ENCODE measurements at places on chromosomes 7 and 10.

DNA sequence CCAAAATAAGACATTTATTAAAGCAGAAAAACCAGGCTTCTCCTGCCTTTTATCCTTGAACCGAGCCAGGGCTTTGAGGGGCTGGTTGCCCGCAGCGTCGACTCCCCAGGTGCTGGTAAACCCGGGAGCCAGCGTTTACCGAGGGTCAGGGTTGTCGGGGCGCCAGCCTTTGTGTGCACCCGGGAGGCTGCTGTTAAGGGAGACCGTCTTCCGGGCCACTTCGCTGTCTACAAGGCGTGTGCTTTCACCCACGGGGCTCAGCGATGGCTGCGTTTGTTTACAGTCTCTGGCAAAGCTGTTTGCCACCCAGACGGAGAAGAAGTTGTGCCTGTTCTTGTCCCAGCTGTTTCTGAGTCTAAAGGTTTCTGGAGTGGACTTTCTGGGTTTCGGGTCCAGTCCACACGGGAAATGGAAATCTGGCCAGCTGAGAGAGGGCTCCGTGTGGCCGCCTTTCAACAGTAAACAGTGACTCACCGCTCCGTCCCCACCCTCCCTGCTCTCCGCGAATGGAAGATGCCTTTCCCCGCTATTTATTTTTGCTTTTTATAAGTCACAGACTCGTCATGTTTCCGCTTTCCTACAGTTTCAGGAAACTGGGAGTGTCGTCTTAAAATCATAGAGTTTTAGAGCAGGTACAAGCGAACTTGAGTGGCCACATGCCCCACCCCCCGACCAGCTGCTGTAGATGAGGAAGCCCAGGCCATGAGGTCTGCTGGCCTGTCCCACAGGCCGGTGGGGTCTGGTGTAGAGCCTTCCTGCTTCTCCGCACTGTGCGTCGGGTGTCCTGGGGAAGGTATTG lies 2.2 kb downstream of the MAFK start:
- DNase-seq, result peak; percentile 95

GRCh38 chr10:78306358-78306757 lies 272.7 kb downstream of the RPS24 start:
- no peak for DNase-seq

- no peak for DNase-seq
Observed at GRCh38 chr10:90860790-90861189, 3.0 kb upstream of the HTR7 start.

GRCh38 chr7:149721084-149721601 lies 52.2 kb downstream of the ZNF467 start:
- no peak for DNase-seq

GRCh38 chr7:49778731-49779270 lies 5.4 kb downstream of the VWC2 start:
- DNase-seq, result no peak

- no peak for DNase-seq
Observed at GRCh38 chr10:88689366-88689765, 16.7 kb upstream of the LIPK start.

- DNase-seq, result peak; percentile 24
Observed at GRCh38 chr10:72692994-72693781, 1.2 kb downstream of the MCU start.

- no peak for DNase-seq
Observed at GRCh38 chr10:86836044-86836443, 79.6 kb downstream of the BMPR1A start.

DNA sequence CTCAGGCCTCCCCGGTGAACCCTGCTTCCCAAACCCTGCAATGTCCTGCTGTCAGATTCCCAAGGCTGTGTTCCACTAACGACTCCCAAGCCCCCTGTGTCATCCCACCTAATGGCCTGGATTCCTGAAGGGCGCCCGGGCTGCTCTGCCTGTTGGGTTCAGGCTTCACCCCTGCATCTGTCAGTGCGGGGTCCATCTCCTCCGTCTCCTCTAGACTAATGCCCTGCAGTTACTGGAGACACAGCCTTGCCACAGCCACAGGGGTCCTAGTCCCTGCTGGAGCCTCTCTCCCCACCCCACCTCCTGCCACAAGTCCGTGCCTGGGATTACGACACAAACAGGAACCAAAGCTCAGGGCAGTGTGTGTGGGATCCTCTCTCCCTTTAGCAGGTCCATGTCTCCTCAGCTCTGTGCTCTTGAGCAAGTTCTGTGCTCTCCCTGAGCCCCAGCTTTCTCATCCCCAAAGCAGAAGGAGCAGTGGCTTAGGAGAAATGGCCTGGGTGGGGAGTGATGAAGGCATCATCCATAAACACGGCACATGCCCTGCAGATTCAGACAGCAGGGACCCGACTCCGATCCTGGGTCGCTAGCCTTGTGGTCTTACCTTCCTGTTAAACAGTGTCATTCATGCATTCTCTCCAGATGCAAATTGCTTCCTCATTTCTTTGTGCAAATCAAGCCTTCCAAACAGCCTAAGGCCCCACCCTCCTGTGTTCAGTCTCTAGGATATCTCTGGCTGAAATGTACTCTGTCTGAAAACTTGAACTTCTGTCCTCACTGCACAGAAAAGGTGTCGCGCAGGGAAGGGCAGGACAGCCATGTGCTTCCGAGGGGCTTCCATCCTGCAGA lies 8.2 kb upstream of the RBP3 start:
- no peak for DNase-seq

GRCh38 chr10:70426823-70427222 lies 14.7 kb downstream of the NODAL start:
- no peak for DNase-seq

GRCh38 chr10:99548041-99548530 lies 15.3 kb downstream of the NKX2-3 start:
- peak; percentile 74 for DNase-seq

DNA sequence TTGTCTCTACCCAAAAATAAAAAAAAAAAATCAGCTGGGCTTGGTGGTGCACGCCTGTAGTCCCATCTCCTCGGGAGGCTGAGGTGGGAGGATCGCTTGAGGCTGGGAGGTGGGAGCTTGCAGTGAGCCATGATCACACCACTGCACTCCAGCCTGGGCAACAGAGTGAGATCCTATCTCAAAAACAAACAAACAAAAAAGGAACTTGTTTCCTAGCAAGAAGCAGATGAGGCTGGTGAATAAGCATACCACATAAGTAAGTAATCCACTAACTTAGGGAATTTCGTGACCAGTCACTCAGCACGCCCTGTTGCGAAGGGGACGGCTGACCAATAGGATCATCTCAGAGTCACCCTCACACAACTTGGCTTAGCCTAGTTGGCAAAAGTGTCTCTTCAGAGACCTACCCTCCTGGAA lies 64.6 kb downstream of the CUX1 start:
- DNase-seq, result peak; percentile 94

GRCh38 chr10:30857803-30858202 lies 173.9 kb downstream of the ZNF438 start:
- peak; percentile 73 for DNase-seq

GRCh38 chr10:70132098-70133029 lies at the start of gene AIFM2:
TSS of gene AIFM2 (minus strand) at chr10:70132825. CDS start at chr10:70124084, 8,741 bp downstream.
- peak; percentile 81 for DNase-seq

GRCh38 chr7:42914009-42914408 lies 2.1 kb upstream of the C7orf25 start:
- DNase-seq, result no peak

DNA sequence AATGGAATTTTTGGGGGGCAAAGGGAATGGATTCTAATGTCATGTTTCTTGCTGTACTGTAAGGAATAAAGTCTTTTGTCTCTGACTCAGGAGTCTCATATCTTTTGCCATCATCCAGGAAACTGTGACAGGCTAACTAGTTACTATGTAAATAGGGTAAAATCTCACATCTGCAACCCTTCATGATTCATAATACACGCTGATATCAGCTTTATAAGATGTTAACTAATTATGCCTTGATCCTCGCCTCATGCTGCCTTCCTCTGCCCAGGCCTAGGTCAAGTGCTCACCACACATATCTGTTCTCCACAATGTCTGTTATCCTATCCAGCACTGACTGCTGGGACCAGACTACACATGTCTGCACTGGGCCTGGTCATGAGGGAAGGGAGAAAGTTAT lies 81.3 kb upstream of the CXCL12 start:
- DNase-seq, result no peak

DNA sequence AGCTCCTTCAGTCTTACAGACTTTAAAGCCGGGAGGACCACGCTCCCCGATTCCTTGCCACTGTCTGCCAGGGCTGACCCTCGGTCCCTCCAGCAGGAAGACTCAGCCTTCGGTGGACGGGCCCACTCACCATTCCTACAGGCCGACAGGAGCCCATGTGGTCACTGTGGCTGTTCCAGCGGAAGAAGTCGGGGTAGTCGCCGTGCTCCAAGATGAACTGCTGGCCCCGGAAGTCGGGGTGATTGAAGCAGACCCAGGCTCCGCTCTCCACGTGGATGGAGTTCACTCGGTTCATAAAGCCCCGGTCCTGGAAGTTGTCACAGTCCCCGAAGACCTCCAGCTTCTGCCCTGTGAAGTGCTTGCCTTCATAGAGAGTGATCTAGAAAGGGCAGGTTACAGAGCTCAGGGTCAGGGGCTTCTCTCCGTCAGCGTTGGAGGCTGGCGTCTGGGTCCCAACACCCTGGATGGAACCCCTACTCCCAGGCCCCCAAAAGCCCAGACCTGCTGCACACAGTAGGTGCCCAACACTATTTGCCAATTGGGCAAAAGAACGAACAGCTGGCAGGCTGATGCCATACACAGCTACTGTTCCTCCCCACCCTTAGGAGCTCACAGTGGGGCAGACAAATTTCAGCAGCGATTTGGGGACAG lies 1.9 kb downstream of the CRYGN start:
- DNase-seq, result no peak

DNA sequence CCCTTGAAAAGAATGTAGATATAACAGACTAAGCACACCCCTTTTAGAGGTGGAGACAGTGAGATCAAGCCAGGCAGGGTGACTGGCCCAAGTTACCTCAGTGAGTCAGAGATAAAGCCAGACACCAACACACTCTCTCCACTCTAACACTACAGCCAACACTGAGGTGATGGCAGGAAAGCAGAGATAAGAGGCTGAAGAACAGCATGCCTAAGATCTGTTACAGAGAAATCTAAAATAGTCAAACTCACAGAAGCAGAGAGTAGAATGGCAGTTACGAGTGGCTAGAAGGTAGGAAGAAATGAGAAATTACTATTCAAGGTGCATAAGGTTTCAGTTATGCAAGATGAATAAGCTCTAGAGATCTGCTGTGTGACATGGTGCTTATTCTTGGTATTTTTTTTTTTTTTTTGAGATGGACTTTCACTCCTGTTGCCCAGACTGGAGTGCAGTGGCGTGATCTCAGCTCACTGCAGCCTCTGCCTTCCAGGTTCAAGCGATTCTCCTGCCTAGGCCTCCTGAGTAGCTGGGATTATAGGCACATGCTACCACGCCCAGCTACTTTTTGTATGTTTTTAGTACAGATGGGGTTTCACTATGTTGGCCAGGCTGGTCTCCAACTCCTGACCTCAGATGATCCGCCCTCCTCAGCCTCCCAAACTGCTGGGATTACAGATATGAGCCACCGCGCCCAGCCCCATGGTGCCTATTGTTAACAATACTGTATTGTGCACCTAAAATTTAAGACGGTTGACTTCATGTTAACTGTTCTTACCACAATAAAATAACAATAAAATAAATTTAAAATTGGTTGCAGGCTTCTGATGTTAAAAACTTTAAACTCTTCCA lies 28.7 kb downstream of the ICA1 start:
- no peak for DNase-seq

GRCh38 chr10:7054915-7055314 lies 355.9 kb downstream of the SFMBT2 start:
- DNase-seq, result no peak

GRCh38 chr10:75739414-75740143 lies 308.2 kb downstream of the LRMDA start:
- DNase-seq, result no peak

- no peak for DNase-seq
Observed at GRCh38 chr10:7672341-7673134, 5.8 kb upstream of the ITIH5 start.

- DNase-seq, result no peak
Observed at GRCh38 chr7:151129960-151130591, 37.4 kb downstream of the GBX1 start.

DNA sequence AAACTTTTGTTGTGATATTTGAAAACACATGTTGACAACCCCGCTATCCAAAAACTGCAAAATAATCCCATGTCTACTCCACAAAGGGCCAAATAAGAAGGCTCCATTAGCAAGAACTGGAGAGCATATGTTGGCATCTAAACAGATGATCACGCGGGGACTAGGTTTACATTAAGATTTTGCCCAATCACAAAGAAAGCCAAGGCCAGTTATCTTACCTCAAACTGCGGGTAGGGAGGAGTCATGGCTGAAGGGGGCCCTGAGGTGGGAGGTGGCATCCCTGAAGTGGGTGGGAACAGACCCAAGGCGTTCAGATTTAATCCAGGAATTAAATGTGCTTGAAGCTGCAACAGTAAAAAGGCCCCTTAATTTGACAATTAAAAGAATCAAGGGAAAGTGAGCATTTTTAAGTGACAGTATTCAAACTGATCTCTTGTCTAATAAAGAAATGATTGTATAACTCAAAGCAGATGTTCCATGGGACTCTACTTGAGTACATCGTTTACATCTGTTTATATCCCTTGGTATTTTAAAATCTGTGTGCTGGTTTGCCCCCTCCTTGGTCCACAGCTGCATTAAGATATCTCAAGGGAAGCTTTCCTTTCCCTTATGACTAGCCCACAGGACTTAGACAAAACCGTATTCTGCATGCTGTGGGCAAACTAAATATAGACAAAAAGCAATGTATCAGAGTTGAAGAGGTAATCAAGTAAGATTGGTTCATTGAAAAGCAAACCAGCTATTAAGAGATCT lies 42.9 kb downstream of the MALSU1 start:
- peak; percentile 42 for DNase-seq

DNA sequence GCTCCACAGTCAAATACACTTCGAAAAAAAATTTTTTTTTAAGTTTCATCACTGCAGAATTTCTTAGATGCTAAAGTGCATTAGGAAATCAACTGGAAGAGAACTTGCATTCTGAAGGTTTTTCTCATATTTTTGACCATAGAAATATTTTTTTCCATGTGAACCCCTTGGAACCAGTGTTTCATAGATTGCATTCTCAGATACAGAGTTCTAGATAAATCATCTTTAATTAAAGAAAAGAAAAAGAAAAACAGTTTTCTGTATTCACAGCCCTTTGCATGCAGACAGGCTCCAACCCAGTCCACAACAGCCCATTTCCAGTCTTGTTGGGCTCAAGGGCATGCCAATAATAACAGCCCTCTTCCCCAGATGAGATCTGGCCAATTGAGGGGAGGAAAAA lies 75.5 kb upstream of the RPA3 start:
- no peak for DNase-seq

- DNase-seq, result no peak
Observed at GRCh38 chr7:20504060-20504459, 111.4 kb upstream of the ABCB5 start.

- DNase-seq, result no peak
Observed at GRCh38 chr7:139981511-139981895, 81.2 kb downstream of the PARP12 start.

Data from RPMI7951 (cell line).